Activated CD8-positive, alpha-beta memory T cell treated with anti-CD3 and anti-CD28 coated beads, Interleukin-2, amount 10 ng/mL, durations not matched to agents 7 days and 5 days (primary cell): ENCODE measurements at places on chromosomes 11 and 22. TPM values are rescaled to one million over a fixed set of nuclear protein-coding genes. Genes with fewer than 3 reads are reported as not detected.

- DNase-seq: no peak
These were observed 13.3 kb downstream of the ARHGAP1 start for GRCh38 chr11:46686886-46687795.

DNA sequence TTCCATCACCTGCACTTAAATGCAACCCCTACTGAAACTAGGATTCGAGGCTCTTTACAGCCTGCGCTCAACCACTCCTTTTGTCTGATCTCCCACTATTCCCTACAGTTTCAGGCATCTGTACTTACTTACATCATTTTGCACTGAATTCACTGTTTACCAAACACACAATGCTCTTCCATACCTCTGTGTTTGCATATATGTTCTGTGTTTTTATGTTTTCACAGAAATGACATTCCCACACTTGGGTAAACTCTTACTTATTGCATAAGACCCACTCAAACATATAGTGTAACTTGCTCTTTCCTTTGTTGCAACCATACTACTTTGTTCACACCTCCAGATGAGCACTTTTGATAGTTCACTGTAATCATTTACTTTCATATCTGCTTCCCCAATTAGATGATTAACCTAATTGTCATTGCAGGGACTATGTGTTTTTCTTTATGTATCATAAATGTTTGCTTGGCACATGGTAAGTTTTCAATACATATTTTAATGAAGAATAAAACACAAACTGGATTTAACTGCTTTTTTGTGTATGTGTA is 54.6 kb downstream of the ZBTB44 start:
- no peak for DNase-seq

- DNase-seq: no peak
These were observed 6.4 kb downstream of the THAP7 start for GRCh38 chr22:20995329-20996030.

HMOX1 gene
- 6.0 TPM for total RNA-seq

GRCh38 chr11:7353100-7353499 is 101.4 kb downstream of the SYT9 start:
- DNase-seq: peak; percentile 43

- no peak for DNase-seq
These were observed 2.0 kb upstream of the RRAS2 start for GRCh38 chr11:14360976-14361375.

DNA sequence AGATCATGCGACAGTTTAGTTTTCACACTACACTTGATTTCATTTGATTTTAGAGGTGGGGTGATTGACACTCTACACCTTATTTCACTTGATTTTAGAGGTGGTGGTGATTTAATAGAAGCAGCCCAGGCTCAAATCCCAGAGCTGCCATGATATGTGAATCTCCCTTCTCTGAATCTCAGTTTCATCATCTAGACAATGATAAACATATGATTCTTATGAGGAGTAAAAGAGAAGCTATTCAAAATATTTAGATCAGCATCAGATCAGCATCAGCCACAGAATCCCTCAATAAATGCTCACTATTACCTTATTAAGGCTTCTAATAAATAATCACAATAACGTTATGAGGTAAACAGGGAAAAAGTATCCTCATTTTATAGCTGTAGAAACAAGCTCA is 98.8 kb downstream of the MSANTD4 start:
- no peak for DNase-seq

DNA sequence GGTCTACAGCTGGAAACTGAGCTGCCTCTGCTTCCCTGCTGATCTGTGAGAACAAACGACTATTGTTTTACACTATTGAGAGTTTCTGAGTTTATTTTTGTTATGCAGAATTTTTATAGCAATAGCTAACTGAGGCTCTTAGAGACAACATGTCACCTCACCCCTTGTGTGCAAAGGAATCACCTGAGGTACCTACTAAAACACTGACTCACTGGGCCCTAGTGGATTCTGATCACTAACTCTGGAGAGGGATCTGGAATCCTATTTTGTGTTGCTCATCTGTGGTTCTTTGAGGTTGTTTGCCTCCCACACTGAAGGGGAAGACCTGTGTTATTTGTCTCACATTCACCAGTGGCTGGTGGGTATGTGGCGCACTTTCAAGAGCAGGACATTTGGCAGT is 13.4 kb upstream of the B3GAT1 start:
- DNase-seq: no peak

- no peak for DNase-seq
These were observed 331.1 kb upstream of the ARHGAP42 start for GRCh38 chr11:100356035-100356434.

GUCY1A2 gene
- not detected for total RNA-seq

DNA sequence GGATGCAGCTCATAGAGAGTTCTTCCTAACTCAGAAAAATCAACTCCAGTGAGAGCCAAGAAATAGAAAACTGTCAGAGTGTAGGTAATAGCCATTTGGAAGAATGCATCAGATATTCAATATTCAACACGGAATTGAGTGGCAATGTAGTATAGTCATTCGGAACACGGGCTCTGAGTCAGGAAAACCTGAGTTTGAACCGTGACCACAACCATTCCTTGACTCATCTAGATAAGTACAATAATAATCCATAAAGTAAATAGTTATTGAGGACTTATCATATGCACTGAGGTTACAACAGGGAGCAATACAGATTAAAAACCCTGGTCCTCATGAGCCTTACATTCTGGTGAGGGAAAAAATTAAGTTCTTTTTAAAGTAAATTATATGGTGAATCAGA is 62.6 kb upstream of the PHF21A start:
- DNase-seq: no peak

- DNase-seq: no peak
These were observed 7.8 kb downstream of the DNAJB13 start for GRCh38 chr11:73958521-73959141.

CASTOR1 gene
- total RNA-seq: 10.2 TPM

- DNase-seq: peak; percentile 90
These were observed 13.9 kb downstream of the SLC35E4 start for GRCh38 chr22:30649430-30650007.

DNA sequence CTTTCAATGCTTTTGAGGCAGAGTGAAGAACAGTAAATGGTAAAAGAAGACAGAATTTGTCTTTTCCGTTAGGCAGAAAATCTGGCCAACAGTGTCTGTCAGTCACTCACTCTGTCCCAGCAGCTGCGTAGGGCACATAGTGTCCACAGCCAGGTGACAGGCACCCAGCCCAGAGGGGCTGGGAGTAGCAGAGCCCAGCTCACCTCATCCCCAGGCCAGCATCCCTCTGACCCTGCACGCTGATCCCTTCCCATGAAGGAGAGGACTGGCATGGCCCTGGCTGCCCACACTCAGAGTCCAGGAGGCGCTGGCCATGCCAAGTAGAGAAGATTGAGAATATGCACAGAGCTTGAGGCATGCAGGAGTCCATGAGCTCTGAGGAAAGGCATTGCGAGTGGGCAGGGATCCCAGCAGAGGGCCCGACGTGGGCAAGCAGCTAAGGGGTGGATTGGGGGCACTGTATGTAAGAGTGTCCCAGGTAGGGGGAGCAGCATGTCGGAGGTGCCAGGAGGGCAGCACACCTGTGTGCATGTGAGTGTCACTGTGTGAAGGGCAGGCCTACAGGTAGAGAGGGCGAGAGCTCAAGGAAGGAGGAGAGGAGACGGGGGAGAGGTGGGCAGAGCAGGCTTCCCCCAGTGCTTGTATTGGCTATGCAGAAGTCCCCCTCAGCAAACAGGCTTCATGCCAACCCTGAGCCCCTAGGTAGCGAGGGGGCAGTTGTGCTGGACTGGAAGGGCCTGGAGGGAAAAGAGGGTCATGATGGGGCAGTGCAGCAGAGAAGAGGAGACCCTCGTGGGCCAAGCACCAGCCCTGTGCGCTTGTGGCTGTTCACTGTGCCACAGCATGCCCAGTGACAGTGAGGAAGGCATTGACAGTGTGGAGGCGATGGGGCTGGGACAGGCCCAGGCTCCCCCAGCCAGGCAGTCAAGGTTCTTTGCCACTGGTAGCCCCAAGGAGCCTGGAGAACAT is 133.8 kb downstream of the OSBP2 start:
- DNase-seq: no peak

DNA sequence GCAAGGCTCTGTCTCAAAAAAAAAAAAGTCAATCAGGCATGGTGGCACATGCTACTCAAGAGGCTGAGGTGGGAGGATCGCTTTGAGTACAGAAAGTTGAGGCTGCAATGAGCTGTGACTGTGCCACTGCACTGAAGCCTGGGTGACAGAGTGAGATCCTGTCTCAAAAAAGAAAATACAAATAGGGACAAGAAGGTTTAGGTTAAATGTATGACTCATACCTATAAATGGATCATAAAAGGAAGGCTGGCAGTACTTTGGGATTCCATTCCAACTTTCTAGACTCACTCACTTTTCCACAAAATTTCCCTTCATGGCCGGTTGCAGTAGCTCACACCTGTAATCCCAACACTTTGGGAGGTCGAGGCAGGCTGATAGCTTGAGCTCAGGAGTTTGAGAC is 25.6 kb upstream of the OSBP start:
- DNase-seq: no peak

DNA sequence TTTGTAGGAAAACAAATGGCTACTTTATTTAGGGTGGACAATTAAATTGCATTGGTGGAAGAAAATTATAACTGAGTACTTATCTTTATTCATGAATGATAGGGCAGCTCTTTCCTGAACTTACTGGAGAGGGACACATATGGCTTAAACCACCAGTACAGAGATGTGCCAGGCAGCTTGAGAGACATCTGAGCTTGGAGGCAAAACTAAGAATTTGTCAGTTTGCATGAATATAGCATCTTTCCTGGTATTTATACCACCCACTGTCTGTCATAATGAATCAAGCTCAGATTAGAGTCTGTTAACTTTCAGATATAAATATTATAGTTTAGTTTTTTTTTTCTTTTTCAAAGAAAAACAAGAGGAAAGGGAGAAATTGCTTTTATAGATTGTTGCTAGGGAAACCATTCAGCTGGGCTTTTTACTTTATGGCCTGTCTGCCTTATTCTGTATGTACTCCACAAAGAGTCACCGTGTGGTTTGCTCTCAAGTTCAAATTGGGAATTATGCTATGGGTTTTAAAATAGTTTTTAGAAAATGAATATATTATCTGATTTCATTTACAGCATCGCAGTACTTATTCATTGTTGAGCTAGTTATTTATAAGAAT is 477.0 kb upstream of the CHORDC1 start:
- no peak for DNase-seq

DNA sequence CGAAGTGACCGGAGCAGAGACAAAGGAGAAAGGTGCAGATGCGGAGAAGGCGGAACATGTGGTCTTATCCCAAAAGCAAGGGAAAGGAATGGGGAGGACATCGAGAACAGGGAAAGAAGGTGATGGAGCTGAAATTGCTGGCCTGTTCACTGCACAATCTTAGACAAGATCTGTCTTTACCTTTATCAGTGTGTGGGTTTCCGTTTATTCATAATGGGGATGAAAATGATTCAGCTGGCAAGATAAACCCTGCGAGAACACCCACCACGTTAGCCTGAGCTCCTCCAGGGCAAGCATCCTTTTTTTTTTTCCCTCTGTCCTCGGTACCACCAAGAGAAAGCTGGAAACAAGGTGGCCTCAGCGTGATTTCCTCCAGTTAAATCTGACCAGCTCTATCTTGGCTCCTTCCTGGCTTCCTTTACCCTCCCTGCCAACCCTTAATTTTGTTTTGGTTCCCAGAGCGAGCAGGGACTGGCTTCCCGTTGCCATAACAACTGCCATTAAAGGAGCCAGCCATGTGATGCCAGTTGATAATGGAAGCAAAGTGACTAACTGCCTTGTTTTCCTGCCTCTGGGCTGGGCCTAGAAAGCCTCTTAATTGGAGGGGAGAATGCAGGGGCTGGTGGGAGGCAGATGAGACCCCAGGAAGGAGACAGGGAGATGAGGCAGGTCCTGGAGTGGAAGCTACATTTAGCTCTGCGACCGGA is 4.2 kb downstream of the SGSM1 start:
- DNase-seq: no peak

- DNase-seq: no peak
These were observed 28.7 kb upstream of the PICK1 start for GRCh38 chr22:38028344-38029130.

DNA sequence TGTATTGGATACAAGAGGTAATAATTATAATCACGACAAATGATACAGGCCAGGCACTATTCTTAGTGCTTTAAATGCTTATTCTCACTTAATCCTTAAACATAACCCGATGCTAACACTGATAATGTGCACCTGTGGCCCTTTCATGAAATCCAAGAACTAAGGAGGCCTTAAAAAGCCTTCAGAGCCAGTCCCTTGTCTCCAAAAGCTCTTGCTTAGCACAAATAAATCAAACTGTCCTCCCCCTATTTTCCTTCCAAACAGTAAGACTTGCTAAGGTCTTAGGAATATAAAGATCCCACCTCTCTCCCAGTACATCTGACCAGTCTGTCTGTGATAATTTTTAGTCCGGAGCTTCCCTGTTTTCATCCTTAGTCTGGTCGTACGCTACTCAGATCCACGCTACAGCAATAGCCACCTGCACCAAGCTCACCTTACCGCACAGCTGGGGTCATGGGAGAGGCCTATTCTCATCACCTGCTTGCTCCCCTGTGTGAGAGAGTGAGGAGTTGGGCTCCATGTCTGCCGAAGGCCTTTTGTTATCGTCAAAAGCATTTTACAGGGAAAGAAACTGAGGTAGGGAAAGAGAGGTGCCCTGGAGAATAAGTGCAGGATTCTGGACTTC is 16.9 kb downstream of the FXYD6 start:
- peak; percentile 19 for DNase-seq

DNA sequence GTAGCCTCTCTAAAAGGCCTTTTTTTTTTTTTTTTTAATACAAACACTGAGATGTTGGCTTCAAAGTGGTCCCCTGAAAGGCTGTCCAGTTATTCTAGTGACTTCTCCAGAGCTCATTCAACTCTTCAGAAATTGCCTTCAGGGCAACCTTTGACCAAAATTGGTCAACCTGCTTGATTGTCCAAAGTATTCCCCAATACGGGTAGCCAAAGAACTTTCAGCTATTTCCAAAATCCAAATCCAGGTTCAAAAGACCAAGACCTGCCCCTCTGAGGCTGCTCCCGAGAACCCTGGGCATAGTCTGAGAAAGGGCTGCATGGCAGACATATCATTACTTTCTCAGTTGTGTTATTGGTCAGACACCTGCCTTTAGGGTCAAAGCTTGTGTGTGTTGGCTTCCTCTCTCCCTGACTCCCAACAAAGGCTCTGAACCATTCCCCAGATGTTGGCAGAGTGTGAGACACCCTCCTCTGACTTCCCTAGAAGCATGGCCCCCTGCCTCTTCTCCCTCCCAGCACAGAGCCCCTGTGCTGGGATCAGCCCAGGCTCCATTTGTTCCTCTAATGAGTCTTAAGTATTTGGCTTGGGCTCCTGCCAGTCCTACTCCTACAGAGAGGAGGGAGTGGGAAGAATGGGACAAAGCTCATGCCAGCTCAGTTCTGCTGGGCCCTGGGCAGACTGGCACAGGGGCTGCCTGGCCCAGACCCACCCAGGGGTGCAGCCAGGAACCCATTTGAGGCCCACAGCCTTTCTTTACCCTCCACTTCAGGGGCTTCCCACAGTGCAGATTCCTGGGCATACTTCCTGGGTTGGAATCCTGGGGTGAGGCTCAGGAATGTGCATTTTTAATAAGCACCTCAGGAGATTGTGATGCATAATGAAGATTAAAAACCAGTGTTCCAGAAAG is 30.3 kb downstream of the TNKS1BP1 start:
- DNase-seq: no peak
